ENCODE measurements at places on chromosomes 7 and 10.
A peak's percentile ranks its signal among the peaks of the same experiment; 100 is the strongest.

GRCh38 chr7:30617359-30617758 lies 22.7 kb downstream of the GARS1 start:
- DNase-seq: no peak

- DNase-seq: peak; percentile 11
Observed at GRCh38 chr7:36690514-36691187, 33.6 kb downstream of the AOAH start.

DNA sequence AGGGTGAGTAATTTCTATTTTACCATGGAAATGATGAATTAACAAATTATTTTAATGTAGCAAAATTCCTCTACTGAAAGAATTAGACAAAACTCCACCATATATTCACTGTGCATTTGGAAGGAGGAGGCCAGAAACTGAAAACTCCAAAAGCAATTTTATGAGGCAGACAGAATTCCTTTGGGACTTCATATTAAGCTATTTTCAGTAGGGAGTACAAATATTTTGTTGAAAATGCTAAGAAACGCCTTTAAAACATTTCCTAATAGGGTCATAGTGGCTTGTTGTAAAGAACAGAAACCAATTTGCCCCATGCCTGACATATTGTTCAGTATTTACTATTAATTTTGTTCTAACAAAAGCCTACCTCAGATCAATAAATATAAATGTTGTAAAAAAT lies 117.8 kb downstream of the TES start:
- DNase-seq: no peak

DNA sequence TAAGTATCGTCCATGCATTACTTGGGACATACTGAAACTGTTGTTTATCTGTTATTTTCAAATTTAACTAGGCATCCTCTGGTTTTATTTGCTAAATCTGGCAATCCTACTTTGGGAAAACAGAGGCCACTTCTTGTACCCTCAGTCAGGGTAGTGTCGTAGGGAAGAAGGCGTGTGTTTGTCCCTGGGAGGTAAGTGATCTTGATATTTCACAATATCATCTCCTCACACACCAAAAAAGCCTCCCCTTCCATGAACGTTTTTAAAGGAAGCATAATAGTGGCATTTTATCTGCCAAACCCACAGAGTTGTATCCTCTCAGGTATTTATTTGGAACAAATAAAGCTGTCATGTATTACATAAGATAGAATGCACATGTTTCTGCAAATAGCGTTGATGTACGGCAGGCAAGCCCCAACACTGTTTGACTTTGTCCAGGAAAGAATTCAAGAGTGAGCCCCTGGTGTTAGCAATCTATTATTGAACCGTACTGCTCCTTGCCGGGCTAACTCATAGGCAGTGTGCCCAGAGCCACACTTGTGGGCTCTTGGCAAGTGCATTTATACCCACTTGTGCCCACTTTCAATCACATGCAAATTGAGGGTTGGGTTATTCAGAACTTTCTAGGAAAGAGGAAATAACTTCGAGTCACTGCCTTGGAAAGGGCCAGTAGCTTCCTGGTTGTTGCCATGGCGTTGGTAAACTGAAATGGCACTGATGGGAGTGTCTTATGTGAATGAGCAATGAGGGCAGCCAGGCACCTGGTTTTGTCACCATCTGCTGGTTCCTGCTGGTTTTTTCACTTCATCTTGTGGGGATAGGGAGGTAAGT lies 266.0 kb downstream of the USP6NL start:
- peak; percentile 56 for DNase-seq

- DNase-seq: no peak
Observed at GRCh38 chr10:80392250-80392649, 16.1 kb upstream of the PRXL2A start.

- DNase-seq: no peak
Observed at GRCh38 chr10:48330269-48330668, 23.8 kb downstream of the MAPK8 start.

DNA sequence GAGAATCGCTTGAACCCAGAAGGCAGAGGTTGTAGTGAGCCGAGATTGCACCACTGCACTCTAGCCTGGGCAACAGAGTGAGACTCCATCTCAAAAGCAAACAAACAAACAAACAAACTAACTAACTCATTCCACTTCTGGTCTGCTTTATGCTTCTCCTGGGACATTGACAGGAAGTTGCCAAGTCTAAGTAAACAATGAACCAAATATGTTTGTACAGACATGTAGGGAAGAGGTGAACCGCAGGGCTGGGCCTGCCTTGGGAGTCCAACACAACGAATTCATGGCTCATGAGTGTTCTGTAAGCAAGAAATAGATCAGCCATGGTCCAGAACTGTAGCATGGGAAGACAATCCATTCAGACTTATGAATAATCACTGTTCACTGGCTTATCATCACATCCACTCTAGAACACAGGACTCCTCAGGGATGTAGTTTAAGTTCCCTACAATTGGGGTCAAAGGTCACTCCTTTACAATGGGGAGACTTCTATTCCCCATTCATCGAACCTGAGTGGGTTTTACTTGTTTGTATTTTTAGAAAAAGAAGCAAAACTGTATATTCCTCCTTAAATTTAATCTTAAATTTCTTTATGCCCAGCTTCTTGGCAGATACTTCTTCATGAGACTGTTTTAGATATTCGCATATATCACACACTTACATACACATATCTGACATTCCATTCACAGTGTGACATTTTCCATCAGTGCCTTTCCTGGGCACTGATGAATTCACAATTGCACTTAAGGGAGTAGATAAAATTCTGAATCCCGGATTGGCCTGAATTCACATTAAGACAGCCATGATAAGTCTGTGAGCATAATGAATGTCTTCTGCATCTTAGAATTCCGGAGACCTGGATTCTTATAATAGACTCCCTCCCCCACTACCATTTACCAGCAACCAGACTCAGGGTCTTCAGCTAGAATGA lies 159.1 kb upstream of the EEPD1 start:
- DNase-seq: no peak

GRCh38 chr7:132940084-132940483 lies 141.8 kb downstream of the CHCHD3 start:
- DNase-seq: no peak

DNA sequence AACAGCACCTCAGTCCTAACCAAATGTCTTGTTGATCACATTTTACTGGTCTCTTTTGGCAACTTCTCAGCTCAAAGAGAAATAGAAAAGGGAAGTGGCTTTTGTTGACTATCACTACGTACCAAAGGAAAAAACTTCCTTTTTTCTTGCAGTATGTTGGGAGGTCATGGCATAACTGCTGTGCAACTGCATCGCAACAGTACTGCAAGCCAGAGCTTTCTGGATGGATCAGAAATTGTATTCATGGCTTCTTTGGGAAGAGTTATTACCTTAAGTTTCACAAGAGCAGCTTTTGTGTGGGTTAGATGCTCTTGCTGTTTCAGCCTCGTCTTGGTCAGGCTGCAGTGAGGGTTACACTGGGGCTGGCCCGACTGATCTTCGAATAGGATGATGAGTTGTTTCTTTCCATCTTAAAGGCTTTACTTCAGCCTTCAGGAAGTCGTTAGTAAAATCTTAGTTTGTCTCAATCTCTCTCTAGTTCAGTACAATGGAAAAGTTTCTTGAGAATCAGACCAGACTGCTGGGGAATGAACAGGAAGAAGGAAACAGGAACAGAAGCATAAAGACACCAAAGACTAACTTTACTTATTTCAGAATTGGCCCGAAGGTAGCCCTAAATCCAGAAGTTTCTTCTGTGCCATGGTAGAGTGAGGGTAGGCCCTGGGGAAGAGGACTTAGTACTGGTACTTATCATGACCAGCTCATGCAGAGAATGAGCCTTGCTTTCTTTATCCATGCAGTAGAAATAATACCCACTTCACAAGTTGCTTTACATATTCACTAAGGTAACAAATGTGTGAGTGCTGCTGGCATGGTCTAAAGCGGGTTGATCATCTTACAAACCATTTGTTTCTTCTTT lies 153.6 kb downstream of the CELF2 start:
- DNase-seq: no peak

All from urinary bladder (tissue), 4 donors.